ENCODE measurements at places on chromosomes 16 and 17.

- DNase-seq, result no peak
Measured at GRCh38 chr16:17724242-17724898, 253.6 kb upstream of the XYLT1 start.

DNA sequence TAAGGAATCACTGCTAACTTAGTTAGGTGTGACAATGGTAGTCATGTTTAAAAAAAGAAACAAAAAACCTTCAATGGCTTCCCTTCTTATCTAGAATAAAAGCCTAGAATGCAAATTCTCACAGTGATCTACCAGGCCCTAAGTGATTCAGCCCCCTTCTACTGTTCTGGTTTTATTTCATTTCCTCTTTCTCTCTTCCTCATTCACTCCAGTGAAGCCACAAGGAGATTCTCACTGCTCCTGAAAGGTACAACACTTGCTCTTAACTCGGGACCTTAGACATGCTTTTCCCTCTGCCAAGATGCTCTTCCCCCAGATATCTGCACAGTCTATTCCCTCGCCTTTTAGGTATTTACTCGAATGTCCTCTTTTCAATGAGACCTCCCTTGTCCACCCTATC lies 3.7 kb downstream of the PIGS start:
- DNase-seq, result no peak

- no peak for DNase-seq
Measured at GRCh38 chr17:49577650-49577934, 1.9 kb downstream of the NXPH3 start.

- DNase-seq, result no peak
Measured at GRCh38 chr16:64206862-64207261, 915.0 kb downstream of the CDH11 start.

DNA sequence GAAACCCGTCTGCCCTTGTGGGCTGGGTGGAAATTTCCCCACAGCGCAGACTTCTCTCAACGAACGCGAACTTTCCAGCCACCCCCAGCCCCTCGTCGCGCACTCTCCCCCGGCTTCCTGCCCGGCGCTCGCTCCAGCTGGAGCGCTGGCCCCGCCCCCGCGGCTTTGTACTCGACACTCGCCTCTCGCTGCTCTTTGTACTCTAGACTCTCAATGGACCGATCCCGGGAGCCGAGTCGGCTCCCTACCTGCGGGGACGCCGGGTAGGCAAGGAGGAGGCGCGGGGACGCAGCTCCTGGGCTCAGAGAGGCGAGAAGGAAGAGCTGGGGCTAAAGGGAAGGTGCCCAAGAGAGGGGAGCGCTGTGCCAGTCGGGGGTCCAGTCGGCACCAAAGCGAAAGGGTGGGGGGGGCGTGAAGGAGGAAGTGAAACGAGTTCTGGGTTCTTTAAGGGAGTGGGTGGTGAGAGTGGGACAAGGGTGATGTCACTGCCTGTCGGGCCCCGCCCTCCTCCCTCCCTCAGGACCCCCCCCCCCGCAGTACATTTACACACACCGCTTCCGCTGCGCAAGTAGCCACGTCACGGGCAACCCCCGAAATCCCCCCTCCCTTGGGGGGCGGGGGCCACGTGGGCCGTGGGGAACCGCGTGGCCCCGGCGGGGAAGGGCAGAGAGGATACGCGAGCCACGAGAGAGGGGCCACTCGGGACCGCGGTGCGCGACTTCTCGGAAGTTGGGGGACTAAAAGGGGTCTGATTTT lies 9.7 kb downstream of the KDM6B start:
- DNase-seq, result peak; percentile 91

- no peak for DNase-seq
Measured at GRCh38 chr17:14731591-14731990, 430.7 kb downstream of the HS3ST3B1 start.

GRCh38 chr17:37787055-37787757 lies 42.3 kb upstream of the HNF1B start:
- no peak for DNase-seq

GRCh38 chr17:79752175-79752574 lies 21.4 kb downstream of the ENPP7 start:
- no peak for DNase-seq

DNA sequence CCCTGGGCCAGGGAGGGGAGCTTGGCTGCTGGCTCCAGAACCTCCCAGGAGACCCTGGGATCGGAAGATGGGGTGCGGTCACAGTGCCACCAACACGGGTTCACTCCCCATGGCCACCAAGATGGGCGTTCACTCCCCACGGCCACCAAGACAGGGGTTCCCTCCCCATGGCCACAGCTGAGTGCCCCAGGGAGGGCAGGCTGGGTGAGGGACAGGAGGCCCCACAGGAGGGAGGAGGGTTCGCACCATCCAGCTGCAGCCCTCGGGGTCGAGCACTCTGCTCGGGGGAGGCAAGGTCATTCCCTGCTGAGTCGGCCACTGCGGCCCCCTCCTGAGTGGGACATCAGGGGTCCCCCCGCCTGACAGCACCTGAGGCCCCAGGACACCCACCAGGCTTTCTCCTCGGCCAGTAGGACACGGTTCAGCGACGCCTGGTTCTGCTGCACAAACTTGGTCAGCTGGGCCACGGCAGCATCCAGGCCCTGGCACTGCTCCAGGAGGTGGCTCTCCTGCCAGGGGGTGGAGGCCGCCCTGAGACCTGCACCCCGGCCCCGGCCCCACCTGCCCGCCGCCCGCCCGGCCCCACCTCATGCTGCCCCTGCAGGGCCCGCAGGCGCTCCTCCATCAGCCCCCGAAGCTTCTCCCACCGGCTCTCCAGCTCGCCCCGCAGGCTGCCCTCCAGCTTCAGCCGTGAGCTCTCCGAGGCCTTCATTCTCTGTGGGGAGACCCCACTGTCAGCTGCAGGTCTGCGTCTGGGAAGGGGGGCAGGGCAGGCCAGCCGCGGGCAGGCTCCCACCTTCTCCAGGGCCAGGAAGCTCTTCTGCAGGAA lies 5.9 kb downstream of the CCDC154 start:
- no peak for DNase-seq

- DNase-seq, result no peak
Measured at GRCh38 chr16:17936766-17937402, 399.7 kb downstream of the NPIPA8 start.

DNA sequence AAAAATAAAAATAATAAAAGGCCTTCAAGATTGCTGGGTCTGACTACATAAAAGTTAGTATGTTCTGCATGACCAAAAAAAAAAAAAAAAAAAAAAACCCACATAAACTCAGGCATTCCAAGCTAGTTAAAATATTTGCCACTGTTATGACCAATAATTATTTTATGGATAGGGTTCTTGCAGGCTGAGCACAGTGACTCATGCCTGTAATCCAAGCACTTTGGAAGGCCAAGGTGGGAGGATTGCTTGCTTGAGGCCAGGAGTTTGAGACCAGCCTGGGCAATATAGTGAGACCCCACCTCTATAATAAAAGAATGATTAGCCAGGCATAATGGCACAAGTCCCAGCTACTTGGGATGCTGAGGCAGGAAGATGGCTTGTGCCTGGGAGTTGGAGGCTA lies 8.1 kb downstream of the SCNN1B start:
- no peak for DNase-seq

DNA sequence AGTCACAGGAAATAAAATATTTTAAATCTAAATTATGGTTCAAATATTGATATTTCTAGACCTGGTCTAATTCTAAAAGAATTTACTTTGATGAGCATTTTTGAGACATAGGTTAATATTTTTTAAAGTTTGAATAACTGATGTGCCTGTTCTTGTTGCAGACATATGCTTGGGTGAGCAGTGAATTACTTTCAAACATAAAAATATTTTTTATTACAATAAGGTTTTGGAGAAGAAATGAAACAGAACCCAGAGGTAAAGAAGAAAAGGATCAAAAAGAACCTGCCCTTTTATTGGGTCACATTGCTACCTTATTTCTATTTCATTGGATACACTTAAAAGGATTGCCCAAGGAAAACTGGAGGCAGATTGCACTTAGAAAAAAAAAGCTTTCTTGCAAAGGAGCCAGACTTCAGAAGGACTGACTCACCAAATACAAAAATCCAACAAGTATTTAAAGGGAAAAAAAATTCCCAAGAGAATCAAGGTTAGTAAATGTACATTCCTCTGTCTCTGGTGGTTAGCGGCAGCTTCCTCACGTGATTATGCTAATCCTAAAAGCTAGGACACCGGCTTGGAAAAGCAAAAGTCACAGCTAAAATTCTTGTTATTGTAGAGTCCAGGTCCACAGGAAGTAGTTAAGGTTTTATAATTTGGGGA lies 18.5 kb downstream of the ENPP7 start:
- no peak for DNase-seq

- DNase-seq, result no peak
Measured at GRCh38 chr17:14201021-14201987, 35.4 kb downstream of the CDRT15 start.

- DNase-seq, result no peak
Measured at GRCh38 chr16:67917852-67918236, 13.8 kb downstream of the CTRL start.

DNA sequence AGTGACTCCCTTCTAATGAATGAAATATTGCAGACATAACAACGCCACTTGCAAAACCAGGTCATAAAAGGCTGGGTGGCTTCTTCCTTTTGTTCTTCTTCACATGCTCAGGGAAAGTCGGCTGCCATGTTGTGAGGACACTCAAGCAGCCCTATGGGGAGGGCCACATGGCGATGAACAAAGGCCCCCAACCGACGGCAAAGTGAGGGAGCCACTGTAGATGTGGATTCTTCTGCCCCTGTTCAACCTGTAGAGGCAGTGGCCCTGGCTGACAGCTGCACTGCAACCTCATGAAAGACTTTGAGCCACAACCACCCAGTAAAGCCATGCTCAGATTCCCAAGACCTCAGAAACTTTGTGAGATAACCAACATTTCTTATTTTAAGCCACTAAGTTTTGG lies 203.5 kb upstream of the TNRC6C start:
- DNase-seq, result no peak

GRCh38 chr17:17824119-17824782 lies 12.5 kb downstream of the SREBF1 start:
- no peak for DNase-seq

DNA sequence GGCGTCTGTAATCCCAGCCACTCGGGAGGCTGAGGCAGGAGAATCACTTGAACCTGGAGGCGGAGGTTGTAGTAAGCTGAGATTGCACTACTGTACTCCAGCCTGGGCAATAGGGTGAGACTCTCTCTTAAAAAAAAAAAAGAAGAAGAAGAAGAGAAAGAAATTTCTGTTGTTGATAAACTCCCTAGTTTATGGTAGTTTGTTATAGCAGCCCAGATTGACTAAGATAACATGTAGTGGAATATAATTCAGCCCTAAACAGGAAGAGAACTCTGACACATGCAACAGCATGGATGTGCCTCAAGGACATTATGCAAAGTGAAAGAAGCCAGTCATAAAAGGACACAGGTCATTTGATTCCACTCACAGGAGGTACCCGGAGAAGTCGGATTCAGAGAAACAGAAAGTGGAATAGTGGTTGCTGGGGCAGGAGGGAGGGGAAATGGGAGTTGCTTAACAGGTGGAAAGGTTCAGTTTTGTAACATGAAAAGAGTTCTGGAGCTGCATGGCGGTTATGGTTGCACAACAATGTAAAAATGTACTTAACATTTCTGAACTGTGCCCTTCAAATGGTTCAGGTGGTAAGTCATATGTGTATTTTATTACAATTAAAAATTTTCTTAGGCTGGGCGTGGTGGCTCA lies 26.0 kb upstream of the PRM1 start:
- DNase-seq, result no peak

- DNase-seq, result no peak
Measured at GRCh38 chr16:83721676-83722075, 86.1 kb upstream of the HSBP1 start.

DNA sequence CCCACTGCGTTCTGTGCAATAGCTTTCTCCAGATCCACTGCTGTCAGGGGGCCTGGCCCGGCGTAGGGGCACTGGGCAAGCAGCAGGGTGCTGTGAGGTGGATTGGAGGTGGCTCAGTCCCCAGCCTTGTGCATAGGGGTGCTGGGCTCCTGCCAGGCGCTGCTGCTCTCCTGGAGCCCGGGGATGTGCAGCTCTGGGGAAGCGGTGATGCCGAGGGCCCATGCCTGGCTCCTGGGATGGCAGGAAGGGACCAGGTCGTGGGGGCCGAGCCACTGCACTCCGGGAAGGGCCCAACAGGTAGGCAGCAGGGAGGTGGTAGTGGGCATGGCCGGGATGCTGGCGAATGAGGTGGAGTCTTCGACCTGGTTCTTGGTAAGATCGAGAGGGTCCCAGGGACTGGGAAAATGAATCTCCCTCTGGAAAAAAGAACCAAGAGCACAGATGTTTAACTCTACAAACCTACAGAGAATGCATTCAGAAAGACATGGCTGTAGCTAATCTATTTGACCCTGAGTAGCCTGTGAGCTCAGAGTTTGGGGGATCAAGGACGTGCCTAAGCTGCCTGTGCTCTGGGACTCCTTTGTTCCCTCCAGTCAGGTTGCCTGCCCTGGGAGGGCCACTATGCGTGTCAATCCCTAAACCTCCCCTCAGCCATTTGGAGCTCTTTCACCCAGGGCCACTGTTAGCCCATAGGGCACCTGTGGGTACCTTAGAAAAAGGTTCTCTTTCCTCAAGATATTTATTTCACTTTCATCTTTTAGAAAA lies 6.6 kb upstream of the SUPT4H1 start:
- no peak for DNase-seq

DNA sequence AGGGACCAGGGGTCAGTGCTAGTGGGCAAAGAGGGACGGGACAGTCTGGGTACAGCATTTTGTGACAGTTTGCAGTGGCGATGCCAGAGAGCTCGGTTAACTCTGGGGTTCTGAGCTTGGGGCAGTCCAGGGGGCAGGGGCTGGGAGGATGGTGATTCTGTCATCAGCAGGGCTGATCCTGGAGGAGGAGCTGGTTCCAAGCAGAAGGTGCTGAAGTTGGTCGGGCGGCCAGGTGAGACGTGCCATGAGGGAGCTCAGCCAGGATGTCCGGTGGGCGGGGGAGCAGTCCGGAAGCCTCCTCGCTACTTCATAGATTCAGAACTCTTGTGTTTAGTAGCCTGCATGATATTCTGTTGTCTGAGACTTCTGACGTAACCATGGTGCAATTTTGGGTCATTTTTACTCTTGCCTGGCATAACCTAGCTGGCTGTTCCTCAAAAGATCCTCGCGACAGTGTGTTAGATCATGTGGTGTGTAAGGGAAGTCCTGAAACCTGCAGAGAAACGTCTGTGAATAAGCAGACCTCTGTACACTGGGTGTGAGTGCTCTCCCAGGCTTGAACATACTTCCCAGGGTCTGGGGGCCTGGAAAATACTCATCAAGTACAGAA lies 122.0 kb downstream of the CLEC16A start:
- no peak for DNase-seq

- DNase-seq, result no peak
Measured at GRCh38 chr17:7095625-7096024, 15.6 kb upstream of the CLEC10A start.

DNA sequence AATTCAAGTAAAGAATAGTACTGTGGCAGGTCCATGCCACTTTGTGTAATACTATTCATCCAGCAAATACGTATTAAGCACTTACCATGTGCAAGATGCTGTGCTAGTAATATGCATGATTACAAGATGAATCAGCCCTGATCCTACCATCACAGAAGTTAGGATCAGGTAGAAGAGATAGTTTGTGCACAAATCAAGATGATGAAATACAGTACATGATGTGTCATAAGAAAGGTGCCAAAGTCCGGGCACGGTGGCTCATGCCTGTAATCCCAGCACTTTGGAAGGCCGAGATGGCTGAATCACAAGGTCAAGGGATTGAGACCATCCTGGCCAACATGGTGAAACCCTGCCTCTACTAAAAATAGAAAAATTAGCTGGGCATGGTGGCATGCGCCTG lies 10.9 kb downstream of the COG4 start:
- DNase-seq, result no peak

Measured in ecto neural progenitor cell (in vitro differentiated cells).